ENCODE measurements at places on chromosomes 12 and 14.

GRCh38 chr14:104600141-104600643 is 4.4 kb downstream of the TMEM179 start:
- DNase-seq: no peak

DNA sequence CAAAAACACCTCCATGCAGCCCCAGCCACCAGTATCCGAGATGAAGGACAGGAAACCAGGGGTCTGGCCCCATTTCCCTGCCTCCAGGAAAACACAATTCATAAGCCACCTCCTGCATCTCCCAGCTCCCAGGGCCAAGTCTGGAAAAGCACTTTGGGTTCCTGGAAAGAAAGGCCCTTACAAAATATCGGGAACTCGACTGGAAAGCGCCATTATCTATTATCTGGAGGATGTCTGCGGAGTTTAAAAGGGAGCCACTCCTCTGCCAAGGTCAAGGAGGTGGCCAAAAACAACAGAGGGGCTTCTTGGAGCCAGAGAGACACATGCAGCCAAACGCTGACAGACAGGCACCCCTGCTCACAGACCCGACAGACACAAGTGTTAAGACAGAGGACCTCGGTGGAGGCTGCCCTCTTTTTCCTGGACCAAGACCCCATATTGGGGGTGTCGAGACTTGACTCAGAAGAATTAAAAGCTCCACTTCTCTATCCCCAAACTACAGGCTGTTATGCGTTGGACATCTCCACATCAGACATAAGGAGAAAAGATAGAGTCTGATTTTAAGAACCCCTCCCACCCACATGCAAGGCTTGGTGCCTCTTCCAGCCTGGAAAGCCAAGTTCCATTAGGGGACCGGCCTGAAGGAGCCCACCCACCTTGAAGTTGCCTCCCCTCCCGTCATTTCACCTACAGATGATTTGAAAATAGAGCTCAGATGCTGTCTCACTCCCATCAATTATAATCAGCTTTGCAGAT is 9.6 kb downstream of the ACTN1 start:
- DNase-seq: no peak

DNA sequence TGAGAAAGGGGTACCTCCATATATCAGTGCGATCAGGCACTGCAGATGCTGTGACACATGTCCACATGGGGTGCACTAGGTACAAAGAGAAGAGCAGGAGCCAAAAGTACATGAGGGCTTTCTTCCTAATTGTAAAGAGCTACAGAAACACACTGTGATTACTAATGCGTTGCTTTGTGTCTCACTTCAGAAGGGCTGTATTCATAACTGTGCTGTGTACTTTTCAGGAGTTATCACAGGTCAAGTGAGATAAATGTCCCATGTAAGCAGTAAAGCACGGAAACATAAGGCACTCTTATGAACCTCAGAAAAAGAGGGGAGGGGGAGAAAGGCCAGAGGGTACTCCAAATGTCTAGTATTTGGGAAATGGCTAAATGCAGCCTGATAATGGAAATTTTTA is 10.6 kb downstream of the SPRING1 start:
- DNase-seq: no peak

DNA sequence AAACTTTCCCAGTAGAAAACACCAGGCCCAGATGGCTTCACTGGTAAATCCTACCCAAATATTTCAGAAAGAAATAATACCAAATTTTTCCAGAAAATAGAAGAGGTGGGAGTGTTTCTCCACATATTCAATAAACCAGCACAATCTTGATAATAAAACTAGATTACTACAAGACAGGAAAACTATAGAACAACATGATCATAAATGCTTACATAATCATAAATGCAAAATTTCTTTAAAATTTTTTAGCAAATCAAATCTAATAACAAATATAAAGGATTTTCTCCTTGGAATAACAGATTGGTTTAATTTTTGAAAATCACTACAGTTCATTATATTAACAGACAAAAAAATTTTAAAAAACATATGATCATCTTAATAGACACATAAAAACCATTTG is 294.5 kb downstream of the BCL11B start:
- DNase-seq: no peak

- no peak for DNase-seq
Observed at GRCh38 chr12:78641837-78642423, 222.6 kb upstream of the SYT1 start.

GRCh38 chr12:14896521-14897169 is 11.0 kb upstream of the MGP start:
- no peak for DNase-seq

GRCh38 chr12:30701056-30701455 is 5.4 kb upstream of the IPO8 start:
- DNase-seq: no peak

DNA sequence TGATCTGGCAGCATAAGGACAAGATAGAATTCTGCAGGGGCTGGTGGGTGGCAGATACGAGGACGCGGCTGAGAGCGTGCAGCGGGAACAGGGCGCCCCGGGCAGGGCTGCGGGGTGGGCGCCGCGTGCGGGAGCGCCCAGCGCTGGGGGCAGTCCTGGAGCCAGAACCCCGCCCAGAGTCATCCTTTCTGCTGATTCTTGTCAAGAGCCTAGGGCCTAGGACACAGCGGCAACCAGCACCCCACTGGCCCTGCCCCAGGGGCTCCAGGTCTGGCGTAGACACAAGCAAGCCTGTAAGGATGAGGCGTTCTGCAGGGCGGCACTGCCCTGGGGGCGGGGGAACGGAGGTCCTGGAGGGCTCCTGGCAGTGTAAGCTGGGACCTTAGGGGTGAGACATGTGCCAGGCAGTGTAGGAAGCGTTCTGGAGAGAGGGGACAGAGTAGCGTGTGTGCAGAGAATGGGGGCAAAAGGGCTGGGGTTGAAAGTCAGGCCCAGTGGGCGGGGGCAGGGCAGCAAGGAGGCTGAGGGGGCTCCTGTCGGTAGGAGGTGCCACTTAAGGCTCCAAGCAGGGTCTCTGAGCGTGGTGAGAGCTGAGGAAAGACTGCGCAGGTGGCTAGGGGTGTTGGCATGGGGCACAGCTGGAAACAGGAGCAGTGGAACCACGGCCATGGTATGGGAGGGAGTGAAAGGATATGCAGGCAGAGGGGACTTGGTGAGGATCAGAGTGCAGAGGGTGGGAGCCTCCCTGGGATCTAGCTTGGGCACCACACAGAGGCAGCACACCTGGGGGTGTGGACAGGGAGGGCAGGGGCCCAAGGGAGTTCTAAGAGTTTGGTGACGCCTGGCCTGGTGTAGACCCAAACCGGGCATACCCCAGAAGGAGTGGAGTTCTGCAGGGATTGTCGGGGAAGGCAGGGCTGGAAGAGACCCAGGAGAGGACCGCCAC is 845 bp upstream of the AHNAK2 start:
- DNase-seq: no peak

GRCh38 chr14:20751963-20752562 is 6.4 kb downstream of the EDDM3A start:
- no peak for DNase-seq

GRCh38 chr12:104805186-104805585 is 152.9 kb downstream of the SLC41A2 start:
- DNase-seq: no peak

GRCh38 chr12:88371416-88372183 is 208.7 kb downstream of the KITLG start:
- DNase-seq: no peak

DNA sequence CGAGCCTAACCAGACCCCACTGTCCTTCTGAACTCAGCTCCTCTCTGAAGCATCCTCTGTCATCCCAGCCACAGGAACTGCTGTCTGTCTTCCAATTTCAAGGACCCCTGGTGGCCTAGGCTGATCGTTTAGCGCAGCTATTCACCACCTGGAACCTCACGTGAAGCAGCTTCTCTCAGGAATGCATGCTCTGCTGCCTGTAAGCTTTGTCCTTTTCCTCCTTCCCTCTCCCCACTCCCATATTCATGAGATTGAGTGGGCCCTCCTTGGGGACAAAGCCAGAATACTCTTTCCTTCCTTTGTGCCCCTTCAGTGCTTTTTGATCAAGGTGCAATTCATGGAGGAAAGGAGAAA is 17.2 kb downstream of the DPF3 start:
- no peak for DNase-seq

DNA sequence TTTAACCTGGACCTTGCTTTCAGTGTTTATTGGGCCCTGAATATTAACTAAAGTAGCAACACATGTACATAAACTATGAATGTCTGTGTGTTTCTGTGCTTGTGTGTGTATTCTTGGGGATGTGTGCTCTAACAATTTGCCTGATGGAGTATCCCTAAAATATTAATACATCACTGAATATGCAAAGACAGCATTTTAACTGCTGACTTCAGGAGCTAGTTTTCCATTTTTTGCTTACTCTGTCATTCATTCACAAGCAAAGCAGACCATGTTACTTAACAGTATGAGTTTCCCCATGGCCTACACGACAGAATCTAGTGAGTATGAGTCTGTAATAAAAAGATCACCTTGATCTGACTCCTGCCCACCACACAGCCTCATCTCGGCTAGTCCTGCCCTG is 402.8 kb downstream of the BCAT1 start:
- DNase-seq: no peak

- DNase-seq: no peak
Observed at GRCh38 chr14:23000860-23001259, 9.1 kb downstream of the C14orf93 start.

GRCh38 chr12:102874819-102875218 is 42.2 kb downstream of the PAH start:
- DNase-seq: no peak

GRCh38 chr12:53751336-53752191 is at the start of gene CISTR:
TSS of gene CISTR (minus strand) at chr12:53751979.
- no peak for DNase-seq

DNA sequence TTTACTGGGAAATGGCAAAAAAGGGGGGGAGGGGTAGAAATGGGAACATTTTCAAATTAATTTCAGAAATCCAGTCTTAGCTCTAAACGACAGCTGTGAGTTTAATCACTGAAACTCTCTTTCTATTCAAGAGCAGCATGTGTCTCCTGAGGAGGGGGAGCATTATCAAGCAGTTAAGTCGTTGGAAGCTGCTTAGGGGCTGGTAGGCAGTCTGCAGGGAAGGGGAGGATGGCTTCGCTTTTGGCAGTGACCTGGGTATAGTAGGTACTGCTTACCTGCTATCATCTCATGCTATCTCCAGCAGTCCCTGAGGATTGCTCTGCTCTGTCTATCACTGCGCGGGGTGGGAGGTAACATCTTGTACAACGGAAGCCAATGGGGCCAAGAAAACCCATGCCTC is 567.4 kb downstream of the NRXN3 start:
- DNase-seq: no peak
